Right cardiac atrium (tissue), 5 donors: ENCODE measurements at places on chromosomes 16 and 17. TPM values are rescaled to one million over a fixed set of nuclear protein-coding genes. Genes with fewer than 3 reads are reported as not detected.
A peak's percentile ranks its signal among the peaks of the same experiment; 100 is the strongest.

DNA sequence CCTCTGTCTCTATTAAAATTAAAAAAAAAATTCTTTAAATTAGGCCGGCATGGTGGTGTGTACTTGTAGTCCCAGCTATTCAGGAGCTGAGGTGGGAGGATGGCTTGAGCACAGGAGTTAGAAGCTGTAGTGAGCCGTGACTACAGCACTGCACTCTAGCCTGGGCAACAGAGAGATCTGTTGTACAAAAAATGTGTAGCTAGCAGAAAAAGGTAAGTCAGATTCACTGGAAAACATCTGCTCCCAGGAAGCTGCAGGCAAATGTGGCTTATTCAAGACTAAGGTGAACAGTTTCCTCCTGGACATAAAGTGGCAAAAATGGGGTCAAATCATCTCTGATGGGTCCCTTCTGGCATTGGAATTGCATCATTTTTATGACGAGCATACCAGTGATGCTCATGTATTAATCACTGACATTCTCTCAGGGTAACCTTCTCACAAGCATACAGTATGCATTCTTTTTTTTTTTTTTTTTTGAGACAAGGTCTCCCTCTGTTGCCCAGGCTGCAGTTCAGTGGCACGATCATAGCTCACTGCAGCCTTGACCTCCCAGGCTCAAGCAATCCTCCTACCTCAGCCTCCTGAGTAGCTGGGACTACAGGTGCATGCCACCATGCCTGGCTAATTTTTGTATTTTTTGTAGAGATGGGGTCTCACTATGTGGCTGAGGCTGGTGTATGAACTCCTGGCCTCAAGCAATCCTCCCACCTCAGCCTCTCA, 48.7 kb downstream of the CPPED1 start:
- DNase-seq: no peak

GRCh38 chr17:77765292-77765691, 193.2 kb upstream of the TNRC6C start:
- DNase-seq: no peak

DNA sequence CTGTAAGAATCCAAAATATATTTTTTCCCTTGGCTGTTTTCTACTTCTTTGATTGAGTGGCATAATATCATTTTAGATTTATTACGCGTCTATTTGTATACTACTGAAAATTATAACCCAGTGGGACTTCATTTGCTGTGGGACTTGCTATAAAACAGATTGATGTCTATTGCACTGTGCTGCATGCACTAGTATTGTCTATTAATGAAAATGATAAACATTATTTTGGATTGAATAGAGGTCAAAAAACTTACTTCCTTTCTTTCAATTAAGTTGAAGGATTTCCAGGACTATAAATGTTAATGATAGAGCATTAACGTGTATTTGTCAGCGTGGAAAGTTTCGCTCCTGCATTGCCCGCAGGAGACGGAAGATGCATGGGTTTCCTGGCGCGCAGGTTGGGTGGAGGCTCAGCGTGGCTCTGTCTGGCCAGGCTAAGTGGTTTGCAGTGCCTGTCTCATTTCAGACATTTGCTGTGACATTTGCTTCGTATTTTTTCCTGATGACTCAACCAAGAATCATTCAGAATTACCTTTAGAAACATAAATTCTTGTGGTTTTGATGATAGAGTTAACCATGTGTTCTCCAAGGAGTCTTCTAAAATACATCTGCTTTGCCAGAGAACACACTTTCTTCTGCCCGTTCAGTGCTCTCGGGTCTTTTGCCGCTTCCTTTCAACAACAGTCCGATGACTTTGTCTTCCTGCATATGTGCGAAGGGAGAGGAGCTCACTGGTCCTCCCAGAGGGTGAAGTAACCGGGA, 216.7 kb downstream of the RPTOR start:
- DNase-seq: no peak

- DNase-seq: no peak
Observed at GRCh38 chr16:55690841-55691240, 35.1 kb downstream of the SLC6A2 start.

- no peak for DNase-seq
Observed at GRCh38 chr17:44598932-44599297, 41.6 kb downstream of the FZD2 start.

DNA sequence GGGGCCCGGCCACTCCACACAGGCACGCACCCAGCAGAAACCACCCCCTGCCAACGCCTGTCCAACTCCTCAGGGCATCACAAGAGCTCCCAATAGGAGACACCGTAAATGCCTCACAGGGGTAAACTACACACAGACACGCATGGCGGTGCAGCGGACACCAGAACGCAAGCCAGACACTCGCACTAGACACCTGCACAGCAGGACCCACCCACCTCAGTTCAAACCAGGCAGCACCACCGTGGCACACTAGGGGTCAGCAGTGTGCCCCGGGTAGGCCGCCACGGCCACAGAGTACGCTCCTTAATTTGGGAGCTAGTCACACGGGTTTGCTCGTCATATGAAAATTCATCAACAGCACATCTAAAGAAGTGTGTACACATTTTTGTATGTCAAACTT, 3.4 kb downstream of the SLC38A10 start:
- peak; percentile 63 for DNase-seq

DNA sequence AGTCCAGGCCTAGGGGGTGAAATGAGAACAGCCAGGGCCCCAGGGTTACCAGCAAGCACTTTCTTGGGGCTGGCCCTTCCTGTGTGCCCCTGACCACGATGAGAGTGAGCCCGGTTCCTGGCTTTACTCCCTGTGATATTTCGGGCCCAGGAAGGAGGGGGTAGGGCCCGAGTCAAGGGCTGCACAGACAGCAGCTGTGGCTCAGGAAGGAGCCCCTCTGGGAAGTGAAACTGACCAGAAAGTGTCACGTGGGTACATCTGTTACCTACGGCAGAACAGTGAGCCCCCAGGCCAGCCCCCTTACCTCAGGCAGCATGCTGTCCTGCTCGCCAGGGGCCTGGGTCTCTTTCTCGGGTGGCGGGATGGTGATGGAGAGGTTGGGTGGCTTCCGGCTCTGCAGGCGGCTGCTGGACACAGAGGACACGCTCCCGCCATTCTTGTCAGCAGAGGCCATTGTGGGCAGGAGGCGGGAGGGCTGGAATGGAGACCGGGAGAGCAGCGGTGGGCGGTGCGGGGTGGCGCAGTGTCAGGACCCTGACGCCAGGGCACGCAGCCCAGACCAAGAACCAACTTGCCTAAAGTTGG, 13.8 kb downstream of the AANAT start:
- peak; percentile 71 for DNase-seq

GRCh38 chr16:47129755-47130435, 13.8 kb downstream of the NETO2 start:
- DNase-seq: no peak

DNA sequence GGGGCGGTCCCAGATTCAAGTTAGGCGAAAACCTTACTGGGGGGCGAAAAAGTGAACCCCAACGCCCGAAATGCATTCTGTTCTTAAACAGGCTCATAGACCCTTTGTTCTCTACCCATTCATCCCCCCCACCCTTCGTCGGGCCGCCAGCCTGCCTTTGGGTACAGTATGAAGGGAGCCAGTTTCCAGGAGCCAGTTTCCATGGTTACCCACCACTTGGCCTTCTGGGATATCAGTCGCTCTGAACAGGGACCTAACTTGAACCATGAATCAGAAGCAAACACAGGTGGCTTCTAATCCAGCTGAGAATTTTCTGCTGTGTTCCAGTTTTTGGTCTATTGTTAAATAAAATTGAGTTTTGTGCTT, 532 bp downstream of the DHX40 start:
- peak; percentile 65 for DNase-seq

- no peak for DNase-seq
Observed at GRCh38 chr16:84597931-84598351, 19.9 kb downstream of the COTL1 start.

- peak; percentile 78 for DNase-seq
Observed at GRCh38 chr16:82639666-82640336, 13.0 kb downstream of the CDH13 start.

The NQO1 gene
- 11.5 TPM for total RNA-seq

The SEPTIN12 gene
- 0.64 TPM for total RNA-seq

DNA sequence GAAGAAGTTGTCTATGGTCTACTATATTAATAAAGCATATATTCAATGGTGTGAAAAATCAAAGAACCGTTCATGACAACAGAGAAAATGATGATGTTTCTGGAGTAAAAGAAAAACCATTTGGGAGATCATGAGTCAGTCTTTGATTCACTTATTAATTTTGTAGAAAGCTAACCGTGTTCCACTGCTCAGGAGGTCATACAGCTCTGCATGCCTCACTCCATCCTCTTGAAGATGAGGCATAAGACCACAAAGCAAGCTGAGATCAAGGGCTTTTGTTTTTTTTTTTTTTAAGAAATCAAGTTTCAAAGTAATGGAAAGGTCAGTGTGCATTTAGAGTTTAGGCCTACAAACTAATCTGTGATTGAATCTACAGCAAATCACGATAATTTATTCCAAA, 206.4 kb downstream of the CEP112 start:
- no peak for DNase-seq

DNA sequence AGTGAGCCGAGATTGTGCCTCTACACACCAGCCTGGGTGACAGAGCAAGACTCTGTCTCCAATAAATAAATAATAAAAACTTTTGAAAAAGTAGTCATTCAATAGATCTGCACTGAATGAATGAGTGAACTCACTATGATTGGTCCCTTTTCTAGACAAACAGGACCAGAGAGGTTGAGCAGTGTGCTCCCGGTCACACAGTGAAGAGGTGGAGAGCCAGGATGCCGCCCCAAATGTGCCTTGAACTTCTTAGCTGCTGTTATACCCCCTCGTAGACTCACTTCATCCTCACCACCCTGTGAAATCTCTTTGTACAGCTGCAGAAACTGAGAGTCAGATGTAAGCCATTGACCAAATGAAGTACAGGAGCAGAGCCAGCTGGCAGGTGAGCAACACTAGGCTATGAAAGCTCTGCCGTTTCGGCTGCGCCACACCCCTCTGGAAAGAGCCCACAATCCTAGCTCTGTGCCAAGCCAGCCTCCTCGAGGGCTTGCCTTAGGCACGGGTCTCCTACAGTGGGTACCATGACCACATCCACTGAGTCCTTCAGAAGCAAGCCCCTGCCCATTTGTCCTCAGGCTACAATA, 7.8 kb upstream of the KIAA0513 start:
- peak; percentile 63 for DNase-seq

GRCh38 chr16:55532227-55532626, 23.4 kb downstream of the LPCAT2 start:
- no peak for DNase-seq

GRCh38 chr17:48045316-48046001, 2.7 kb upstream of the NFE2L1 start:
- peak; percentile 73 for DNase-seq

- no peak for DNase-seq
Observed at GRCh38 chr17:9917131-9917530, 12.1 kb upstream of the RCVRN start.
